ENCODE measurements at places on chromosomes 3 and 15. TPM values are rescaled to one million over a fixed set of nuclear protein-coding genes. Genes with fewer than 3 reads are reported as not detected.

The RAB6B gene
- 0.74 TPM for polyA plus RNA-seq

The CD200 gene
- 125 TPM for polyA plus RNA-seq

The NRROS gene
- 4.3 TPM for polyA plus RNA-seq

The EFCAB12 gene
- 0.36 TPM for polyA plus RNA-seq

The ACOX2 gene
- polyA plus RNA-seq = not detected

The PLSCR2 gene
- not detected for polyA plus RNA-seq

The LIPH gene
- polyA plus RNA-seq = not detected

The GPR62 gene
- not detected for polyA plus RNA-seq

The ACSBG1 gene
- not detected for polyA plus RNA-seq

The OR5K1 gene
- polyA plus RNA-seq = not detected

The GOLGA6L7 gene
- not detected for polyA plus RNA-seq

The FEZF2 gene
- not detected for polyA plus RNA-seq

The NOX5 gene
- polyA plus RNA-seq = not detected

The EBLN2 gene
- polyA plus RNA-seq = 1.2 TPM

The DPPA2 gene
- not detected for polyA plus RNA-seq

The MYLK gene
- polyA plus RNA-seq = 5.7 TPM

The LRRK1 gene
- polyA plus RNA-seq = 6.0 TPM

The MYRIP gene
- polyA plus RNA-seq = not detected

The SLC22A13 gene
- polyA plus RNA-seq = not detected

The BNC1 gene
- polyA plus RNA-seq = not detected

The GOLGA8J gene
- not detected for polyA plus RNA-seq

The ADAMTS7 gene
- not detected for polyA plus RNA-seq

The LRRC2 gene
- not detected for polyA plus RNA-seq

The ECE2 gene
- polyA plus RNA-seq = not detected

The ATG7 gene
- polyA plus RNA-seq = 16.9 TPM

The UBE2E2 gene
- polyA plus RNA-seq = 117 TPM

The GRK7 gene
- 0.29 TPM for polyA plus RNA-seq

The SLC35G2 gene
- not detected for polyA plus RNA-seq

The CPNE9 gene
- not detected for polyA plus RNA-seq

The THSD4 gene
- polyA plus RNA-seq = not detected

The LRRC34 gene
- 0.49 TPM for polyA plus RNA-seq

The CKMT1B gene
- not detected for polyA plus RNA-seq

The ILDR1 gene
- polyA plus RNA-seq = 1.3 TPM

The ADIPOQ gene
- polyA plus RNA-seq = not detected

The TRIM42 gene
- polyA plus RNA-seq = not detected

The CYP11A1 gene
- not detected for polyA plus RNA-seq

The MLH1 gene
- 24.4 TPM for polyA plus RNA-seq

The ZDHHC23 gene
- 5.5 TPM for polyA plus RNA-seq

The P2RY1 gene
- polyA plus RNA-seq = not detected

The HHATL gene
- not detected for polyA plus RNA-seq

The ARGFX gene
- not detected for polyA plus RNA-seq

The GP5 gene
- polyA plus RNA-seq = not detected

The STAC gene
- polyA plus RNA-seq = not detected

The GP9 gene
- 0.99 TPM for polyA plus RNA-seq

The PCBP4 gene
- polyA plus RNA-seq = 5.7 TPM

The CCR3 gene
- not detected for polyA plus RNA-seq

The RPL35A gene
- polyA plus RNA-seq = 1,732 TPM

The BHLHE40 gene
- 2.6 TPM for polyA plus RNA-seq

The ASB14 gene
- polyA plus RNA-seq = 0.49 TPM

The CYP1A1 gene
- polyA plus RNA-seq = not detected

The PRICKLE2 gene
- not detected for polyA plus RNA-seq

The RTP3 gene
- not detected for polyA plus RNA-seq

The SOX2 gene
- not detected for polyA plus RNA-seq

The FBXO40 gene
- 0.11 TPM for polyA plus RNA-seq

The WNT5A gene
- not detected for polyA plus RNA-seq

The TLR9 gene
- 4.1 TPM for polyA plus RNA-seq

The CFAP20DC gene
- polyA plus RNA-seq = not detected

The HTR3E gene
- not detected for polyA plus RNA-seq

Measured in naive B cell (primary cell).